ENCODE measurements at places on chromosomes 1 and 21. TPM values are rescaled to one million over a fixed set of nuclear protein-coding genes. Genes with fewer than 3 reads are reported as not detected.

GRCh38 chr21:45550522-45551210 is 8.4 kb upstream of the SLC19A1 start:
- no peak for DNase-seq

GRCh38 chr1:57311006-57311405 is 112.9 kb downstream of the DAB1 start:
- no peak for DNase-seq

GRCh38 chr1:219227360-219228057 is 53.8 kb downstream of the LYPLAL1 start:
- DNase-seq, result no peak

DNA sequence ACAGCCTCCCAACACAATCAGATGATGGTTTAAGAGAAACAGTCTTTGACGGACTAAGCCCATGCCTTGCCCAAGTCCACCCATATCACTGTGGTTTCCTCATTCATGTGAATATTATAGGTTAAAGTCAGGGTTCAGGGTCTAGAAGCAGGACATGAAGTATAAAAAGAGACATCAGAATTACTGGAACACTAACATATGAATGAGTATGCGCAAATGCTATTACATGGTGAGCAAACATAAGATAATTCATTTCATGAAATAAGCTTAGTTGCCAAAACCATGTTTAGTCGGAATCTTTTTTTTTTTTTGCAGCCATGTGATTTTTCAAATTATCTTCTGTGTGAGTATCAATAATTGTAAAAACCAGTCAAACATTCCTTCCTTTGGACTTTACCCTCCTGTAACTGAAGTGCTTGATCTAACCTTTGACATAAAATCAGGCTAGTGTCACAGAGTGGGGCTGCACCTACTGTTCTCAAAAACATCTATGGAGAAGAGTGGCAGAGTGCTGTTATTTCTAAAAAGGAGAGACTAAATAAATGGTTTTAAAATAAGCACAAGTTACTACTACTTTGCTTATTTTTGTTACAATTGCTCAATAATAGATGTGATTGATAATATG is 84.9 kb upstream of the NRIP1 start:
- DNase-seq, result no peak

RXRG gene
- not detected for total RNA-seq

DNA sequence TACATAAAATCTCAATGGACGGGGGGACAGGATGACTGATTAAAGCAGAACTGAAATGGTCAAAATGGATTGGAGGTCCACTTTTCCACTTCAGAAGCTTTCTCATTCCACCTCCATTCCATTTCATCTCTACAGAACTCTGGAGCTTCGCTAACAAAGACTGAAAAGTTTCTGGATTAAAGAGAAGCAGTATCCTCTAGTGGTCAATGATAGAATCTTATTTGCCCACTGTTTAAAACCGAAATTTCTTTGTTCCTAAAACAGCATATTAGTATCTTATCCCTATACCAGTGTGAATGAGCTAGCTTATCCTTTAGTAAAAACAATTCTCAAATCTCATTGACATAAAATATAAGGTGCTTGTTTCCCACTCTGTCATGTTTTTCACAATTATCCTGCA is 890.6 kb downstream of the KCNT2 start:
- DNase-seq, result no peak

- no peak for DNase-seq
Observed at GRCh38 chr1:68503085-68503484, 6.2 kb upstream of the DEPDC1 start.

SPRR4 gene
- not detected for total RNA-seq

DNA sequence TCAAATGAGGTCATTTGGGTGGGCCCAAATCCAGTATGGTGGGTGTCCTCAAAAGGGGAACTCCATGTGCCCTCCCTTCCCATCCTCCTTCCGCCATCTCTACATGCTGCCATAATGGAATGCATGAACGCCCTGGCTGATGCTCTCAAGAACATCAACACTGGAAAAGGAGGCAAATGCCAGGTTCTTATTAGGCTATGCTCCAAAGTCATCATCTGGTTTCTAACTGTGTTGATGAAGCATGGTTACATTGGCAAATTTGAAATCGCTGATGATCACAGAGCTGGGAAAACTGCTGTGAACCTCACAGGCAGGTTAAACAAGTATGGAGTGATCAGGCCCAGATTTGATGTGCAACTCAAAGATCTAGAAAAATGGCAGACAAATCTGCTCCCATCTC is 16.6 kb upstream of the TRIM45 start:
- no peak for DNase-seq

GRCh38 chr1:50700621-50701020 is 259.4 kb downstream of the FAF1 start:
- no peak for DNase-seq

- DNase-seq, result no peak
Observed at GRCh38 chr1:230280906-230281413, 145.2 kb downstream of the PGBD5 start.
